ENCODE measurements at places on chromosomes 13 and 19.
A peak's percentile ranks its signal among the peaks of the same experiment; 100 is the strongest.

- no peak for DNase-seq
Observed at GRCh38 chr13:103354171-103354570, 288.0 kb upstream of the SLC10A2 start.

- DNase-seq: no peak
Observed at GRCh38 chr19:35736913-35737886, 5.1 kb downstream of the IGFLR1 start.

- no peak for DNase-seq
Observed at GRCh38 chr13:110303644-110304043, 3.3 kb downstream of the COL4A1 start.

GRCh38 chr19:55652311-55653128 is 2.3 kb upstream of the U2AF2 start:
- DNase-seq: no peak

GRCh38 chr19:41595258-41595889 is 19.4 kb downstream of the CEACAM21 start:
- peak; percentile 72 for DNase-seq

GRCh38 chr19:6103217-6103644 is 7.1 kb downstream of the RFX2 start:
- peak; percentile 86 for DNase-seq

- peak; percentile 19 for DNase-seq
Observed at GRCh38 chr13:110503037-110503901, 58.3 kb downstream of the RAB20 start.

GRCh38 chr19:11541238-11541637 is 2.6 kb downstream of the CNN1 start:
- DNase-seq: no peak

GRCh38 chr13:73325723-73326558 is 267.1 kb downstream of the KLF5 start:
- no peak for DNase-seq

DNA sequence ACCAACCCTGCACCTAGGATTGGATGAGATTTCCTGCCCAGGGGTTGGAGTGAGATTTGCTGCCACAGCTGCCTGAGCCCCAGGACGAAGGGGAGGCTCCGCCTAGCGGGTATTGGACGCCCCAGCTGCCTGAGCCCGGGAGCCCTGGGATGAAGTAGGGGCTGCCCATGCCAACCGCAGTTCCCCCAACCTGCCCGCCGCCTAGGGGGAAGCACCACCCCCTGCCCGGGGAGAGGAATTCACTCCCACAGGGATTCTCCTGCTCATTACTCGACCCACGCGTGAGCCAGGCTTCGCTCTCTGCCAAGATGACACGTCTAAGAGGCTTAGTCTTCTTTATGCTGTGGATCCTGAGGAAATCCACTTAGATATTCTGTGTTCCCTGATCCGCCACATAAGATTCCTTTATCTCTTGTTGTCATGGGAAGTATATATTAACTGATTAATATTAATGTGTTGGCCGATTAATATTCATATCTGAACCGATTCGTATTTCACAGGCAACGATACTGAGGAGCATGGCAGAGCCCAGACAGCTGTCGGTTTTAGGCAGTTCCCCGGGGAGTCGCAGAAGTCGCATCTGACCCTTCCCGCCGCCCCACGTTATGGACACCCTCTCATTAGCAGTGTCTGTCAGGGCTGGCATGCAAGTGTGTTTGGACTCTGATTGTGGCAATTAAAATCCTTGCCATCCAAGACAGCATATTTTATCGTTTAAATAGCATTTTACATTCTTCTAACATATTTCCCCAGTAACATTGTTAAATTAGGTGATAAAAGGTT is 44.5 kb upstream of the KCTD15 start:
- no peak for DNase-seq

DNA sequence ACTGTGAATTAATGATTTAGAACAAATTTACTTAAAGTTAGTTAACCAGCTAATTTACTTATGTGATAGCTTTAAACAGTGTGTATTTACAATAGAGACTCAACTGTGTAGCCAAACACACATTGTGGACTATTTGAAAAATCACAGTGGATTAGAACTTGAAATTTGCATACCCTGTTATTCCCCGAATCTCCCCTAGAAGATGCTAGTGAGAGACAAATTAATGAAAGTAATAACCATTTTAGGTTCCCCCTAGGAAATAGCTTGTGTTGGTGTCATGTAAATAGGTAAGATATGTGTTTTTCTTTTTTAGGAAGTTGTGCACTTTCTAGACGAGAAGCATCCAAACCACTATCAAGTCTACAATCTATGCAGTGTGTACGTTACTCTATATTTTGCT is 98.5 kb downstream of the C1QTNF9 start:
- DNase-seq: no peak

DNA sequence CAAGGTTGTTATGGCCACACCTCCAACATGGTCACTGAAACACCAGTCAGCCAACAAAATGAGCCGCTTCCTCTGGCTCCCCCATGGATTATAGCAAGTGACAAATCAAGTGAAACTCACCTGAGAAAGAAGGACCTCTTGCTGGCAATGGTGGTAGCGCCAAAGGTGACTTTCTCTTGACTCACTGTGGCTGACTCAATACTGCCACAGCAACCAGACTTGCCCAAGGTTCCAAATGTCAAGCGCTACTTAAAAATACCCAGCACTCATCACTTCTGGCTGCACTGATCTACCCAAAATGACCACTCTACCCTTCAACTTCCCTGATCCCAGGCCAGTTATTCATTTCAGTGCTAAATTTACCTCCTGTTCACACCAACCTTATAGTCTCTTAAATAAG is 495.5 kb downstream of the FOXO1 start:
- no peak for DNase-seq

DNA sequence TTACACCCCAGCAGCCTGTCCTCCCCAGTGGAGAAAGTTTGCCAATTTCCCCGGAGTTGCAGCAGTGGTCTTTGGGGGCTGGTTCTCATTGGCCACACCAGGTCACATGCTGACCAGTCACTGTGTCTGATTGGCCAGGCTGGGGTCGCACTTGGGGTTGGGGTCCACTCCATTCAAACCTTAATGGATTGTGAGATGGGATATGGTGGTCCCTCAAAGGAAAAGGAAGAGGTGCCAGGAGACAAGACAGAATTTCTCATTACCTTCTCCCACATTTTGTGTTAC is 3.4 kb downstream of the PPM1N start:
- no peak for DNase-seq

GRCh38 chr19:33639035-33639681 is 17.4 kb downstream of the CHST8 start:
- no peak for DNase-seq

- no peak for DNase-seq
Observed at GRCh38 chr13:25190256-25190655, 18.2 kb upstream of the AMER2 start.

- DNase-seq: no peak
Observed at GRCh38 chr13:91647361-91647990, 249.1 kb downstream of the GPC5 start.

DNA sequence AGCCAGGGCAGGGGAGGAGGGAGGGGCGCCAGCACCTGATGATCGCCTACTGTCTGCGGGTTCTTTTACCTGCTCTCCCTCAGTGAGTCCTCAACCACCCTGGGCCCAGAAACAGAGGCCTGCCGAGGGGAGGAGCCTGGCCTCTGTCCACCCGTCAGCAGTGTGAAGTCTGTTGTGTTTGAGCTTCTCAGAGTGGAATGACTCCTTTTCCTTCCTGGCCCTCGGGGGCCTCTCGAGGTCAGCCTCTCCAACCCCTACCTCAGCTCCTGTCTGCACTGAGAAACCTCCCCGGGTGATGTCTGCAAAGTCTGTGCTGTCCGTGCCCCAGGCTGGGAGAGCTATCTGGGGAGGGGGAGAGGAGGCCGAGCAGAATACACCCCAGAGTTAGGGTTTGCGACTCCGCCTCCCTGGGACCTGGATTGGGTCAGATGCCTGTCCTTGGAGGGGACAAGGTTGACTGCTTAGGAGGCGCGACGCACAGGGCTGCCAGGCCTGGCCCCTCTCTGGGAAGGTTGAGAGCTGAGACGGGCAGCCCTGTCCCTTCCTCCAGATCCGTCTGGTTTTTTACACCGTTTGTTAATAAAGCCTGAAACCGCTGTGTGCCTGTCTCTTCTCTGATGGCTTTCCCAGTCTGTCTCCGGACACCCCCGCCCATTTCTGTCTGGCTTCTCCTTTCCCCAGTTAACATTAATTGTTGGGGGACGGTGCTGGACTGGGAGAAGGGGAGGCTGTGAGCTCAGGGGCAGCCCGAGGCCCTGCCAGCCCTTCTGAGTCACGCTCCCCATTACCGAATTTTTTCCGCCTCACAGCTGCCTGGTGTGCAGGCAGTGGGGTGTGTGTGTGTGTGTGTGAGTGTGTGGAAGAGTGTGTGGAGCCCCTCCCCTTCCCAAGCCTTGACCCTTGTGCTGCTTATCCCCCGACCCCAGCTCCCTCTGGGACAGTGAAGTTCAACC is 989 bp upstream of the SSC5D start:
- DNase-seq: peak; percentile 94

GRCh38 chr13:102405499-102406100 is 3.8 kb upstream of the FGF14 start:
- no peak for DNase-seq

DNA sequence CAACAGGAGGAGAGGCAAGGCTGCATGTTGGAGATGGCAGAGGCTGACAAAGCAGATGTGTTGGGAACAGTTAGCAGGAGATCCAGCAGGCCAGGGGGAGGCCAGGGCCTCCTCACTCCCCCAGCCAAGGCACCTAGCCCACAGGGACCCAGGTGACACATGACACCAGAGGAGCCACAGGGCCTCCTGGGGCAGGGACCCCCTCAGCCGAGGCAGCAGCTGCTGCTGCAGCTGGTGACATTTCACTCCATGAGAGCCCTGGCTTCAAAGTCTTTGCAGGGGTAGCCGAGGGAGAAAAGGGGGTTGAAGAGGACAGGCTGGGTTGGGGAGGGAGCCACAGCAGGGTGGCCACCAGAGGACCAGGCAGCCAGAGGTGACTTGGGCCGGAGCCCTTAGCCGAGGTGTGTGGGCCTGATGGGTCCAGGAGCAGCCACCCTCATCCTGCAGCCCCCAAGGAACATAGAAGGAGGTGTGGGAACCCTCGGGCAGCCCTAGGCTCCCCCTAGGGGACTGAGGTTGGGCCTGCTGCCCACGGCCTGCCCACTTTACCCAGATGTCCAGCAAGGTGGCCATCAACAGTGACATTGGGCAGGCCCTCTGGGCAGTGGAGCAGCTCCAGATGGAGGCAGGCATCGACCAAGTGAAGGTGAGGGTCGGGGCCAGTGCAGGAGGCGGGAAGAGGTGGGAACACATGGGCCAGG is at the start of gene GNG14:
Gene GNG14 (plus strand): TSS at position 503 of the 701 bp plus-strand sequence. CDS start 51 bp downstream, at position 554.
- DNase-seq: no peak

DNA sequence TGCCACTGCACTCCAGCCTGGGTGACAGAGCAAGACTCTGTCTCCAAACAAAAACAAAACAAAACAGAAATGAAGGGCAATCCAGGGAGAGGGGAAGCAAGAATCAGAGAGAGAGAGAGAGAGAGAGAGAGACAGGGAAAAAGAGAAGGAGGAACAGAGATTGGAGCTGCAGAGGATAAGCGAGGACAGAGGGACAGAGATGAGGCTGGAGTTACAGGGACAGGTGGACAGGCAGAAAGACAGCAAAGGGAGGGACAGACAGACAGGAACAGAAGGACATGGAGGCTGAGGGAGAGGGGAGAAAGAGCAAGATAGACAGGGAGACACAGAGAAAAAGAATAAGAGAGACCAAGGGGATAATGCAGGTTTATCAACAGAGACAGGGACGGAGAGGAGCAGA is 1.3 kb upstream of the CRX start:
- peak; percentile 5 for DNase-seq

DNA sequence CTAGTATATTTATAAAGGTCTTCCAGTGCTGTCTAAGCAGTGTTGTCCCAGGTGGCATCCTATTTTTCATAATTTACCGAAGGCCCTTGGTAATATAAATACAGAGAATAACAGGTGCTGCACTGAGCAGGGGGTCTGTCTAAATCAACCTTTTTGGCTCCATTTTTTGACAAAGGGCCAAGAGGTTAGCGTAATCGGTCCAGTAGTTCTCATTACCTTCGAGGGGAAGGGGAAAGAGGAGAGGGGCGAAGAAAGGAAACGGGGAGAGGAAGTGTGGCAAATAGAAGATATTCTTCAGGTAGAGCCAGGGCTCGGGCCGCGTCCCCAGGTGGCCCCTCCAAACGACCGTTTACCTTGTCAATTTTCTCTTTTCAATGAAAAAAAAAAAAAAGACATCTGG is 749 bp upstream of the PAN3 start:
- peak; percentile 9 for DNase-seq

DNA sequence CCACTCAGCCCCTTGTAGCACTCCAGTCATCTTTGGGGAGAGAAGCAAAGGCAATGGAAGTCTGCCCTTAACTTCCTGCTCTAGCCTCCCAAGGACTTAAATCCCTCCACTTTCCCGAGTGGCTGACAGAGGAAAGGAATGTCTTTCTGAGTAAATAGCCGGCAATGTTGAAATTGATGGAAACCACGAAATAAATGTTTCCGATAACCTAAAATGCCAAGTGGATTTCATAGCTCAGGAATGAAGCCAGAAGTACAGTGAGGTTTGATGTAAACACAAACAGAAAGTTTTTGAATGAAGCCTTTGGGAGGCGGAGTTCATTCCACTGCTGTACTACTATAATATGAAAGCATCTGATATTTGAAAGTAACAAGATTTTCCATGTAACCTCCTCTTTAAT is 14.0 kb upstream of the TBC1D4 start:
- peak; percentile 90 for DNase-seq

DNA sequence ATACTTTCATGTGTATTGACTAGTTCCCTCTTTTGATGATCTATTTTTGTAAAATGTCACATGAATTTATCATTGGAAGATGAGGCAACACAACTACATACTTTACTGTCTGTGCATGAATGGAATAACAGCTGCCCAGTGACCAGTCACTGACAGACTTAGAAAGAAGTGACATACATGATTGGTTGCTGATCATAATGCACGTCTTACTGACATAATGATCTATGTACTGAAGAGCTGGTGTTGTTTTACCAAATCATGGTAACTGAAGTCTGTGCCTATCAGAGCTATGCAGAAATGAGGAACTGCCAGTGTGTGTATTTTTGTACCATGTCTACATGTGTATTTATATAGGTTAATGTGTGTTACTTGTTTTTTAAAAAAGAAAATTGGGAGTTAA is 26.5 kb downstream of the GPR18 start:
- DNase-seq: peak; percentile 24

DNA sequence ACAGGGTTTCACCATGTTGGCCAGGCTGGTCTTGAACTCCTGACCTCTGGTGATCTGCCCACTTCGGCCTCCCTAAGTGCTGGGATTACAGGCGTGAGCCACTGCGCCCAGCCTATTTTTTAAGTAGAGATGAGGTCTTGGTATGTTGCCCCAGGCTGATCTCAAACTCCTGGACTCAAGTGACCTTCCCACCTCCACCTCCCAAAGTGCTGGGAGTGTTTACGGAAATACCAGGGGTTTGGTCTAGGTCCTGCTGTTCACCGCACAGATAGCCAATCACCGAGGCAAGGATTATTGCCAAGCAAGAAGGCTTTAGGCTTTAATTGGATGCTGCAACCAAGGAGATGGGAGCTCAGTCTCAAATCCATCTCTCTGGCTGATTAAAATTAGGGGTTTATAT is 11.6 kb downstream of the CLEC4G start:
- DNase-seq: no peak

GRCh38 chr13:90918536-90918935 is 429.0 kb upstream of the MIR17HG start:
- peak; percentile 4 for DNase-seq
